ENCODE measurements at places on chromosomes 4 and X.

DNA sequence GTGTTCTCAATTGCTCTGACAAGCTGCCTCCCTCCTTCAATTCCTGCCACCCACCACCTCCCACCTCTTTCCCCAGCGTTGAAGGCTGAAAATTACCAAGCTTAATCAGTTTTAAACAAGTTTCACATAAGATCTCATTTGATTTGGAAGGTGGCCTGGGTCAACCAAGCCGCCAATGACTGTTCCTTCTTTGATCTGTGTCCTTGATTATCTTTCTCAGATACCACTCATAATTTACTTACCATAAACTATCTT is 211.4 kb downstream of the SLIT2 start:
- no peak for DNase-seq

DNA sequence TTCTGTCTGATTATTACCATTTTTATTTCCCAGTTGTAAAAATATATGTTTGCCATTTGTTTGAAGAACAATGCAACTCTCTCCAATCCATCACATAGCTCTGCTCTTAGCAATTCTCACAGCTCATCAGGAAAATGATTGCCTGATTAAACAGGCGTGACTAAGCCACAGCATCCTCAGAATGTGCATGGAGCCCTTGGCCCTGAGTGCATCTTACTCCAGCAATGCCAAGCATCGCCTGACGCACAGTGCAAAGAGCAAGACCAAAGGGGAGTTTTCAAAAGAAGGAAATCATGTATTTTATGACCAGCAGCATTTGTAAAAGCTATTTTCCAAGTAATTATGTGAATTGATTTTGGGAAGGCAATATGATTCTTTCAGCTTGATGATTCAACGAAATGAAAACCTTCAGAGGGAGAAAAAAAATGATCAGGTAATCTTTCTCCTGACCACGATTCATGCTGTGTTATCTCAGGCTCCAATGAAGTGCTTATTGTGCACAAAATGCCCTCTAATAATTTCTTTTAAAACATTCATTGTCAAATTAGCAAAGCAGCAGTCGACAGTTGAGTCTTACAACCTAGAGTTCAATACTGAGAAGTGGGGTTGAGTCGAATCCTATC is 138.0 kb upstream of the FAM9B start:
- DNase-seq = no peak

DNA sequence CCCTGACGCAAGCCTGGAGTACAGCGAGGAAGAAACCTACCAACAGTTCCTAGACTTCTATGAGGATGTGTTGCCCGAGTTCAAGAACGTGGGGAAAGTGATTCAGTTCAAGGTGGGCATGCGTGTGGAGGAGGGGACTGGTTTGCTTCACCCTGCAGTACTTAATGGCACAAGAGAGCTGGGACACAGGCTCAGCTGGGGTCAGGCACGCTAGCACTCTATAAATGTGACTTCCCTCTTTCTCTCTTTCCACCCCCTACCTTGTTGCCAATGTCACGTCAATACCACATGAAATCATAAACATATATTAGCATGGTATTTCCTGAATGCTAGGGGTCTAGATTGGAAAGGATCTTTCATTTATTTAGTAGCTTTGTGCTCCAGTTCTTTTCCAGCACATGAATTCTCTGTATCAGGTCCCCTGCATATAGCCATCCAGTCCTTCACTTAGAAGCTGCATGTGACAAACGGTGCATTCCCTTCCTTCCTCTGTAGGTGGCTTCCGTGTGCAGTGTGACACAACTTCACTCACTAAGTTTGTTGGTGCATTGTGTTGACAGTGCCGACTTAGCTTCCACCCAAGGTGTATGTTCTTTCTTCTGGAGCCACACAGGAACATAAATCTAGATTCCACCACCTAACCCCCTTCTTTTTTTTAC is 25.6 kb downstream of the ZRSR2 start:
- peak; percentile 26 for DNase-seq

DNA sequence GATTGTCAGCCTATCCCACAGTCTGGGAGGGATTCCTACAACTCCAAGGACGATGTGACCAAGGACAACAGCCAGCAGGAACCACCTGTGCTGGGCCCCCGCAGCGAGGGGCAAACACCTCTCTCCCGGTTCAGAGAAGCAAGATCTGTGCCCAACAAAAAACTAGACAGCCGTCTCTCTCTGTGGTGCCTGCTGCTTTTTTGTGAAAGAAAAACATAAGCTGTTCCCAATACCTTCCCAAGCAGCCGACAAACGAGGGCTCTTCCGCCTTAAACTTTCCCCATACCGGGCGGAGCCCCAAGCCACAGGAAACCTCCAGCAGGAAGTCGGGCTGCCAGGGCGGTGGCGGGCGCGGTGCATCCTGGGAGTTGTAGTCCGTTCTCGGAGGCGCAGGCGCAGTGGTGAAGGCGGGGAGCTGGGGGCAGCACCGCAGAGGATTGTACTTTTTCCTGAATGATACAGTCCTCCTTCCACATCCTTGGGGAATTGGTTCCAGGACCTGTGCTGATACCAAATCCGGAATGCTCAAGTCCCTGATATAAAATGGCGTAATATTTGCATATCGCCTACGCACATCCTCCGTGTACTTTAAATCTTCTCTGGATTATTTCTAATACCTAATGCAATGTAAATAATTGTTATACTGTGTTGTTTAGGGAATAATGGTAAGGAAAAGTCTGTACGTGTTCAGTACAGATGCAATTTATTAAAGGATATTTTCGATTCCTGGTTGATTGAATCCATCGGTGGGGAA is 63.1 kb upstream of the IRF2 start:
- peak; percentile 79 for DNase-seq

DNA sequence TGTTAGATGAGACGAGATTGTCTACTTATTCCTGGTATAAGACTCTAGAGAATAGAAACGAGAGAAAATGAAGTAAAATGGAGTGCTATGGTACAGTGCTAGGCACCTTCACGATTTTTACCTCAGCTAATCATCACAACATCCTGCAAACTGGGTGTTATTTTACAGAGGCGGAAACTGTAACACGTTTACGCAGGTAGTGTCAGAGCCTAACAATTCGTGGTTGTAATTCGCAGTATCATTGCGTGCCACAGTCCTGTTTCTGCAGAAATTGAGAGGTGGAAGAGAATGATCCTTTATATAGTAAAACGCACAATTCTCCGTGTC is 383 bp upstream of the TBC1D19 start:
- DNase-seq = no peak

- no peak for DNase-seq
Observed at GRCh38 chr4:144787365-144788258, 141.7 kb downstream of the HHIP start.

DNA sequence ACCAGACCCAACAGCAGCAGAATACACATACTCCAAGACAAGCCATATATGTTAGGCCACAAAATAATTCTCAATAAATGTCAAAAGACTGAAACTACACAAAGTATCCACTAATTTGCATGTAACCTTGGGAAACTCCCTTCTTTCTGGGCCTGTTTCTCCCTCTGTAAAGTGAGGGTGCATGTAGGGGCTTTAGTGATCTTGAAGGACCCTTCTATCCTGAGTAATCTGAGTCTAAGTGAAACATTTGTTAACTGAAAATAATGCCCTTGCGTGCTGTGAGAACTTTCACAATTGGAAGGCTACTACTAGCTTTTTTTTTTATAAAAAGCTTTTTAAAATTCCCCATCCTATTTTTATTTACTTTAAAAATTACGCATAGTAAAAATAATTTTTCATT is 125.2 kb downstream of the NEXMIF start:
- no peak for DNase-seq

DNA sequence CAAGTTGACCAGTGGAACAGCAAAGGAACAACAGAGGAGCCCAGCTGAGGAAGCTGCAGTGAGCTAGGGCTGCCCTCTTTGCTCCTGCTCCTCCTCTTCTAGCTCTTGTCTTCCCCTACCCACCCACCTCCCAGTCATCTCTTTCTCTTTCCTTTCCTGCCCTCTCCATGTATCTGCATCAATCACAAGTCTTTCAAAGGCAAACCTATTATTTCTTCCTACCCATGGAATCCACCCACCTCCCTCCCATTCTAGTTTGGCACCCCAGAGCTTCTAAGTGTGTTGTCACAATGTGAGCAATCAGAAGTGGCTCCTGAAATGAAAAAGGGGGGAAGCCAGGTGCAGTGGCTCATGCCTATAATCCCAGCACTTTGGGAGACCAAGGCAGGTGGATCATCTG is 69.3 kb downstream of the TSC22D3 start:
- DNase-seq = no peak
